ENCODE measurements at places on chromosomes 7 and 10.

GRCh38 chr7:114723308-114723707 lies 198.6 kb upstream of the MDFIC start:
- DNase-seq, result no peak

DNA sequence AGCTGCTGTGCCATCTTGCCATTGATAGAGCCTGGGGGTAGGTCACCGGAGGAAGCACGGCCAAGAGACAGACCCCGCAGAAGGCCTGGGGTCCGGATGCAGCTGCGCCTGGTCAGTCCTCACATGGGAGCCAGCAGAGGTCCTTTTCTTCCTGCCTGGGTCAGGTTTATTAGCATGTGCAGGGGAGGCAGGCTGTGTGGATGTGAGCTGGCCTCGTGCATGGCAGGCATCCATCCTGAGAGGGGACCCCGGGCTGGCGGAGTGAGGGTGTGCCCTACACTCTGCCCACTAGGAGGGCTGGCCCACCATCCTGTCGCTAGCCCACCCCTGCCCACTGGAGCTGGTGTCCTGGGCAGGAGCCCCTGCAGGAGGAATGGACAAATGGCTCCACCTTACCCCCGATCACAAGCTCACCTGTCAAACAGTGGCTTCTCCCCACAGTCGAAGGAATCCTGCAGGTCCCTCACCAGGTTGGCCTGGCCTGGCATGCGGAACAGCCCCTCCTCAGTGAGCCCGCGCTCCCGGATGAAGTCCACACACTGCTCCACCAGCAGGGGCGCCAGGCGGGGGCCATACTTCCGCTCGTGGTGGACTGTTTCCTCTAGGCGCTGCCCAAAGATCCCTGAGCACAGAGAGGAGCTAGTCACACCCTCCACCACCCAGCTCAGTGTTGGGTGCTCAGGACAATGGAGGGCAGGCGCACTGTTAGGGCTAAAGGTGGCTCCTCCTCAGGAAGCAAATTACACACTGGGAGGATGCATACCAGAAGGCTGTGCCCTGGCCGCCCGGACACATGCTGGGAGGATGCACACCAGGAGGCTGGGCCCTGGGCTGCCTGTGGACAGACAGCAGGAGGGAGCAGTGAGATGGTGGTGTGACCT lies 145.4 kb downstream of the ARHGAP22 start:
- DNase-seq, result no peak

- DNase-seq, result peak; percentile 76
Observed at GRCh38 chr10:19730167-19730906, 85.9 kb upstream of the PLXDC2 start.

GRCh38 chr7:2420216-2420933 lies 17.0 kb downstream of the CHST12 start:
- DNase-seq, result no peak

DNA sequence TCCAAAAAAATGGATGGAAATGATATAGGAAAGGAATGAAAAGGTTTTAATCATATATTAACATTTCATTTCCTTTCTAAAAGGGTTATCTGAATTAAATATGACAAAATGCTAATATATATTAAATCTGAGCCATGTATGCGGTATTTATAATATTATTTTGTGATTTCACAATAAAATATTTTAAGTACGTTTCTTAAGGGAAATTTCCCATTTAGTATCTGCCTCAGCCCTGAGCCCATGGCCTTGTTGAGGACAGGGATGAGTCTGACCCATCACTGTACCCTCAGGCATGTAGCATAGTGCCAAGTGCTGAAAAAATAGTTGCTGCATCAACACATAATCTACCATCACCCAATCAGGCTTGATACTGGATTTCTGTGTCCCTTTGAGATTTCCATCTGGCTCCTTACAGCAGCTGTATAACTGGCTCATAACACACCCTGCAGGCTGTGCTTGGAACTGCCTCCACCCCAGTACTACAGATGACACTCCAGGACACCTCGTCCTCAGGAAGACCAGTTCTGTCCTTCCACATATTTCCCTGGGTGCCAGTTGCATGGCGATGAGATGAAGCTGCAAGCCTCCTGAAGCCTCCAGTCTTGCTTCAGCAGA lies 59.4 kb upstream of the ASAH2 start:
- peak; percentile 27 for DNase-seq

- DNase-seq, result peak; percentile 68
Observed at GRCh38 chr10:5840314-5841307, 27.4 kb upstream of the GDI2 start.

GRCh38 chr10:126387041-126387921 lies 996 bp downstream of the ADAM12 start:
- DNase-seq, result peak; percentile 78

DNA sequence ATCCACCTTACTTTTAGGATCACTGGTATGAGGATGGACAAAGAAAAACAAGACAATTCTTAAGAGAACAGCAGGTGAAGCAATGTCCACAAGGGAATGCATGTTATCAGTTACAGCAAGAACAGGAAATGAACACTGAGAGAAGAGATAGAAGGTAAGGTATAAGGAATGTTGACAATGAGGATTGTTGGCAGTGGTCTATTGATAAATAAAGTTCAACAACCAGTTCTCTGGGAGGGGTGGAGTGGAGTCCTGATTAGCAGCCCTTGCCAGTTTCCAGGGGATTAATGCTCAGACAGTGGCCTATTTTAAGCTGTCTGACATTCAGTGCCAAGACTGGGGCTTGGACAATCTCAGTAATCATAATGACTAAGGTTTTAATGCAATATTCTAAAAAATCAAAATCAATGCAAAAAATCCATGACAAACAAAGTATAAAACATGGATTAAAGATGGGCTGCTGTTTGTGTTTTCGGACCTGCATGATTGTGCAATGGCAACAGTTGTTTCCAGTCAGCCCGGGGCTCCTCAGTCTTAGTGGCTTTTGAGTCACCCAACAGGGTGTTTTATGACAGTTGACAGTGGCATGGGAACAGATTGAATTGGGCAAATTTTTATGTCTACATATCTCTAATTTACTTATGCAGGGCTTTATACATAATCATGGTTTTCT lies 13.8 kb upstream of the AKR1B1 start:
- peak; percentile 64 for DNase-seq

- no peak for DNase-seq
Observed at GRCh38 chr10:57224811-57225210, 863.8 kb upstream of the ZWINT start.

- no peak for DNase-seq
Observed at GRCh38 chr10:18231480-18231879, 91.3 kb downstream of the CACNB2 start.

DNA sequence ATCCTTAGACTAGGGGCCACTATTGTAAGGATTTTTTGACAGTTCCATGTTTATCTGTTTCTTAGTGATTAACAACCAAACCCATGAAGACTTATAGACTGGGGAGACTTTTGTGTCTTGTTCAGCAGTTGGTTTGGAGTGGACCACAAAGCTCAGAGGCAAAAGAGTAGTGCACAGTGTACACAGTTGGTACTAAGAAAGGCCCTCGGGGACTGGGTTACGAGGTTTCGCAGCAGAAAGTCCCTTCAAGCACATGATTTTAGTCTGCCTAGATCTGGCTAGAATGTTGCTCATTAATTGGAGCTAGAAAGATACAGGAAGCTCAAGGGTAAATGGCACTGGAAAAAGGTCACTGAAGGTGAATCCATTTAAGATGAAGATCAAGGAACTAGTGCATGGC lies 35.4 kb downstream of the CDK14 start:
- no peak for DNase-seq

- peak; percentile 39 for DNase-seq
Observed at GRCh38 chr10:38047666-38048065, 37.2 kb downstream of the ZNF33A start.

GRCh38 chr7:152522571-152523067 lies 86.8 kb upstream of the KMT2C start:
- DNase-seq, result peak; percentile 94

DNA sequence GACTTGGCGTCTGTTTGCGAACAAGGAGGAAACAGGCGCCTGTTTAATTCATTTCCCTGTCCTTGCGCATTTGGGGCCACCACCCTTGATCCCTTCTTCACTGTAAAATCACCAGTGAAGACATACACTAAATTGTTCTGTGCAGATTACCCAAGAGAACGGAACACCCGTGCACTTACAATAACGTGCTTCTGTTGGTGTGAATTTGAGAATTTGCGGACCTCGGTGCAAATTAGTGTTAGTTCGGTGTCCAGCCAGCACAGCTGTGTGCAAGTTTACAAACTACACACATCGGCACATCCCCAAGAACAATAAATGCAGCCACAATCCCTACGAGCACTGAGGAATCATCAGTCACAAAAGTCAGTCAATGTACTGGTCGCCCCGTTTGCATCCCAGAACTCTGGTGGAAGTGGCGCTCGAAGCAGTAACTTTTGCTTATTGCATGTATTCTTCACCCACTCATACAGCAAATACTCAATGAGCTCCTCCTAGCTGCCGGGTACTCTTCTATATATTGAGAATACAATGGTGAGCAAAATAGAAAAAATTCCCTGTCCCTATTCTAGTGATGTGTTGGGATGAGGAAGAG lies 786 bp upstream of the CNOT4 start:
- DNase-seq, result peak; percentile 32

DNA sequence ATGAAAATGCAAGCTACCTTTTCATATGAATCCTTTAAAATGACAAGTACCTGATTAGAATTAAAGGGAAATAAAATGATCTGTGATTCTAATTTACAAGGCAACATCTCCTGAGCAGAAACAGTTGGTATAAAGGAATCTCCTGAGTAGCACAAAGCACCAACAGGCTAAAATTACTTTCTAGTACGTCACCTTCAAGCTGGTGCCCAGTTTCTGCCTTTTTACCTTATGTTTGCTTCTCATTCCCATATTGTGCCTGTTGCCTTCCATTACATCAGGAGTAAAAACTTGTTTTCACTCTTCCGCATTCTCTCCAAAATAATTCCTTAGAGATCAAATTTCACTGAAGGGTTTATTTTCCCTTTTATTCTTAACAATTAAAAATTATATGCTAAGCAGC lies 587.1 kb upstream of the KCND2 start:
- no peak for DNase-seq

- DNase-seq, result peak; percentile 2
Observed at GRCh38 chr10:7700577-7701125, 2.5 kb upstream of the ITIH2 start.

DNA sequence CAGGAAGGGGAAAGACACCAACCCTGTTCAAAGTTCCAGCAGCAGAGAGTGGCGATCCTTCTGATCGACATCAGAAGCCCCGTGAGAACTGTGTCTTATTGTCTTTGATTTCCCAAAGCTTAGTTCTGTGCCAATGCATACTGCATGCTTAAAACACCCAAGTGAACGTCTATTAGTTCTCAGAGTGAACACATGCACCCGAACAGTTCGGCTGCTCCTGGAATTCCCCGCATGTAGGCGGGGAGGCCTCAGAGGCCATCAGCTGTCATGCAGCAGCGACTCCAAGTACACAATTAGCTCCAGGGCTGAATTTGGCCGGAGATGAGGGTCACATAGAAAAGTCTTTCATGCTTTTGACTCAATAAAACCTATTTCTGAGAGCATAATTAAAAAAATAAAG lies 276.9 kb downstream of the ZMYND11 start:
- no peak for DNase-seq

GRCh38 chr10:132626019-132626760 lies 88.6 kb downstream of the INPP5A start:
- DNase-seq, result no peak

DNA sequence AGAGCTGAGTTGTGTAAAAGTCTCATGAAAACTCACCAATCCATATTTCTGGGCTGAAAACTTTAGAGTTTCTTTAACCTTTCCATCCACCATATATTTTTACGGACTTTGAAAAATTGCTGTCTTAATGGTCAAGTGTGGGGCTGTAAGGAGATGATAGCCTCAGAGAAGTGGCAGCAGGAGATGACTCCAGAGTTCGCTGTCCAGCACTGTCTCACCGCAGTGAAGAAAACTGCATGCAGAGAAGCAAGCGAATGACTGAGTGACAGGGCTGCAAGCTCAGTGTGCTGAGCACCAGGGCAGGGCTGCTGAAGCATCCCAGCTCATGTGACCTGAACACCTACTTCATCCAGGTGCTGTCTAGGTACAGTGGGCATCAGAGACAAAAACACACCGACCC lies 564.5 kb downstream of the ACTR3B start:
- no peak for DNase-seq

GRCh38 chr7:149217570-149217969 lies 21.9 kb upstream of the ZNF212 start:
- no peak for DNase-seq

- DNase-seq, result no peak
Observed at GRCh38 chr10:115909962-115910731, 362.9 kb downstream of the GFRA1 start.

DNA sequence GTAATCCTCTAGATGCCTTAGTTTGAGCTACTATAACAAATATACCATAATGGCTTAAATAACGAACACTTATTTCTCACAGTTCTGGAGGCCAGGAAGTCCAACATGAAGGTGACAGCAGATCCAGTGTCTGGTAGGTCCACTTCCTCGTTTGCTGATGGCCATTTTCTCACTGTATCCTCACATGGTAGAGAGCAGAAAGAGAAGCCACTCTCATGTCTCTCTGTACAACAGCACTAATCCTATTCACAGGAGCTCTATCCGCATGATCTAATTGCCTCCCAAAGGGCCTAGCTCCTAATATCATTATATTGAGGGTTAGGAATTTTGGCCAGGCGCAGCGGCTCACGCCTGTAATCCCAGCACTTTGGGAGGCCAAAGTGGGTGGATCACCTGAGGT lies 10.2 kb downstream of the HIBADH start:
- DNase-seq, result no peak

- DNase-seq, result no peak
Observed at GRCh38 chr10:113992471-113993011, 51.1 kb upstream of the ADRB1 start.
